AML-193 (cell line): ENCODE measurements at places on chromosomes 11 and 22.
A peak's percentile ranks its signal among the peaks of the same experiment; 100 is the strongest.

DNA sequence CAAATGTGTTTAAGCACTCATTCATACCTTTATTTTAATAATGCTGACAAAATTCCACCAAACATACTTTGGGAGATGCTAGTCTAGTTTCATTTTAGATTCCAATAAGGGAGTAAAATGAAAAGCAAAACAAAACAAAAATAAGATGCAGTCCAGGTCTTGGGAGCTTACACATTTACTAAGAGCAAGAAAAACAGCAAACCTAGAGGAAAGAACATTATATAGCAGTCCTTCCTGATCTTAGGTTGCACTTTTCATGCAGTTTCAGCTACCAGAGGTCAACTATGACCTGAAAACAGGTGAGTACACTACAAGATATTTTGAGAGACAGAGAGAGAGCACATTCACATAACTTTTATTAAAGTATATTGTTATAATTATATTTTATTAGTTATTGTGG lies 1100.9 kb downstream of the DLG2 start:
- no peak for DNase-seq

GRCh38 chr11:23263466-23263865 lies 403.2 kb upstream of the CCDC179 start:
- no peak for DNase-seq

DNA sequence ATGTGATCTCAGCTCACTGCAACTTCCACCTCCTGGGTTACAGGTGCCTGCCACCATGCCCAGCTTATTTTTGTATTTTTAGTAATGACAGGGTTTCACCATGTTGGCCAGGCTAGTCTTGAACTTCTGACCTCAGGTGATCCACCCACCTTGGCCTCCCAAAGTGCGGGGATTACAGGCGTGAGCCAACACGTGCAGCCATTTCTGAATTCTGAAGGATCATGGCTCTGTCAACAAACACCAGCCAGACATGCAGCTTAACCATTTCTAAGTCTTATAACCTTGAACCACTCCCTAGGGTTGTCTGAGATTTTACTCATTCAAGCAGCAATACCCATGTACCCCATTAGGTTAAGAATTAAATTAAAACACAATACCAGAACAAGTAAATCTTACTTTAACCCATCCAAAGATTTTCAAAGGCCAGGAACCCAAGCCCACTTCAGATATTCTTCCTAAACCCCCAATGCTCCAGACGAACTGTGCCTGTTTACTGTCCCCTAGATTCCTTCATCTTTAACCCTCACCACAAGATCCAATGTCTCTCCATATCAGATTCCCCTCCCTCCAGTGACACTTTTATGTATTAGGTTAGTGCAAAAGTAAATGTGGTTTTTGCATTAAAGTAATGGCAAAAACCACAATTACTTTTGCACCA lies 4.0 kb downstream of the RPS13 start:
- DNase-seq = no peak

DNA sequence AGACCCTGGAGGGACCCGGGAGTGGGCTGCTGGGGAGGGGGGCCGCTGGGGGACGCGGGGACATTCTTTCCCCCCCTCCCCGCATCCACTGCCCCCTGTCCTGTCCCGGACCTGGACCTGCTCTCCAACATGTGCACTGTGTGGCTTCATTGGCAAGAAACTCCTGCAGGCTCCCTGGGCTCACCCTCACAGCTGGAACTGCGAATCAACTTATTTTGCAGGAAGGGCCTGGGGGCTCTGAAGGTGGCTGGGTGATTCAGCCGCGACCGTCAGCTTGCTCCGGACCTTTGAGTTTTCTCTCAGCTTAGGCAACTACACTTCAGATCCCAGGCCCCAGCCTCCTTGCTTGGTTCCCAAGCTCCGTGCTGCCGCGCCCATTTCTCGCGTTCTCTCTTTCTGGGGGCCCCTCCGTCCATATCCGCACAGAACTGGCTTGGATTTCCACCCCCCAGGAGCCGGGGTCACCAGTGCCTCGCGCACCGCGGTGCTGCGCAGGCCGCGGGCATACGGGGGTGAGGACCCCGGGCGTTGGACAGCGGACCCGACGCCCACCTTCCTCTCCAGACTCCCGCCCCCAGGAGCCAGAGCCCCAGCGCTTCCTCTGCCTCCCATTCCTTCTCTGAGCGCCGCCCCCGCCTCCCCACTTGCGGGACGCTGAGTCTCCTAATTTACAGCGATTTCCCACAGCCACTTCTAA lies 471 bp upstream of the AHNAK start:
- DNase-seq = no peak

- DNase-seq = no peak
Measured at GRCh38 chr22:28711820-28712777, 29.5 kb downstream of the CHEK2 start.

- peak; percentile 35 for DNase-seq
Measured at GRCh38 chr11:119100246-119100970, 1.2 kb downstream of the DPAGT1 start.

DNA sequence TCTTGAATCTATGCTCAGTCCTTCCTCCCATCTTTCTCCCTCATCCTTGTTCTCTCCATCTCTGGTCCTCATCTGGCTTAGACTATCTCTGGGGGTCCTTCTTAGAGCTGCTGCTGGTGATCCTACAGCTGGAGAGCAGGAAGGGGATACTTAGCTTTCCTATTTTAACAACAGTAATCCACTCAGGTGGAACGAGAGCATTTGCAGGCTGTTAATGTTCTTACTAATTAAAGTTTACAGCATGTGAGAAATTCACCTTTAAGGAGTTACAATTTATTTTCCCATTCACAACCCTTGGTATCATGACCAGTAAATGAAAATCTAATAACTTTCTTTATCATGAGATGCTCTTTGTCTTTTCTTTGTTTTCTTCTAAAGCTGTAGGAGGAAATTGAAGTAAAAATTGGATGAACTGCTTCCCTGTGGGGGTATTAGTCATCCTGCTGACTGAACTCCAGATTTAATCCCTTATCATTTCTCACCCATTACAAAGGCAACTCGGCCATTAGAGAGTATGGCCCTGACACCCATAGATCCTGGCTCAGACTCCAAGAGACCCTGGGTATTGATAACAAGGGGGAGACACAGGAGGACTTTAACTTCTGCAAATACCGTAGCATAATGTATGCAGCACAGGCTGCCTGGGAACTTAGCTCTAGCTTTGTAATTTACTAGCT lies 37.6 kb upstream of the MTNR1B start:
- DNase-seq = no peak

DNA sequence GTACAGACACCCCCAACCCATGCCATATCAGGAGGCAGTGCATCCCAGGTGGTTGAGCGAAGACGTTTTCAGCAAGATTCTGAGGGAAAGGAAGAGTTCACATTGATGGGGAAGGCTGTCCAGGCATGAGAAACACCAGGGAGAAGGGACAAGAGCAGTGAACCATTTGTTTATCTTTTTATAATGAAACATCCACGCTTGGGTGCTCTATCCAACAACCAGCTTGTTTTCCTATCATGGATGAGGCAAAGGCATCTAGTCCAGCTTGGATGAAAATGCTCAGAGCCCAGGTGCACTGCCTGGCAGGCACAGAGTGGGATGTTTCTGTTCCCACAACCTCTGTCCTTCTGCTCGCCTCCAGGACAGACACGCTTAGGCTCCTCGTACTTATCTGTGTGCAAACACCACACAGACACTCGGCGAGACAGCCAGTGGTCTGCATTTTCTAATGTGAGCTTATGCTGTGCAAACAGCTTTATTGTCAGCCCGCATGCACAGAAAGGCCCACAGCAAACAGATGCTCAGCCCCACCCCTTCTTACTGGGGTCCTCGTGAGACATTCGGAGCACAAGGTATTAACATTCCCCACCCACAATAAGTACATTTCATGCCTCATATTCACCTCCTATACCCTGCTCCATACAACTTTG lies 45.4 kb upstream of the NTM start:
- DNase-seq = no peak

- no peak for DNase-seq
Measured at GRCh38 chr11:66267039-66267378, 1.4 kb upstream of the RAB1B start.

GRCh38 chr11:66745356-66746235 lies 16.6 kb upstream of the SPTBN2 start:
- DNase-seq = no peak

DNA sequence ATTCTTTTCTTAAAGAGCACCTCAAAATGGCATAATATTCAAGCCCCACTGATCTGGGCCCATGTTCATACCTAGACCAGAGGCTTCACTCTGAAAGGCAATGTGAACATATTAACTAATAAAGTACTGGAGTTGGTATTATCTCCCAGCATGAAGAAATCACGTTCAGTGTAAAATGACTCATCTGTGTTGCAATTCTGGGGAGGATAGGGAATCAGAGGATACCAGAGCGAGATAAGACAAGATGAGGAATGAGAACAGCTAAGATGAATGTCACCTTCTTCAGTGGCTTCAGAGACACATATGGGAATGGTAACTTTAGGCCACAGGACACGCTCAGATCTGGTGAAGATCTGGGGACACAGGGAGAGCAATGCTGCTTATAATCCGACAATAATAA lies 121.1 kb downstream of the NTM start:
- DNase-seq = no peak

DNA sequence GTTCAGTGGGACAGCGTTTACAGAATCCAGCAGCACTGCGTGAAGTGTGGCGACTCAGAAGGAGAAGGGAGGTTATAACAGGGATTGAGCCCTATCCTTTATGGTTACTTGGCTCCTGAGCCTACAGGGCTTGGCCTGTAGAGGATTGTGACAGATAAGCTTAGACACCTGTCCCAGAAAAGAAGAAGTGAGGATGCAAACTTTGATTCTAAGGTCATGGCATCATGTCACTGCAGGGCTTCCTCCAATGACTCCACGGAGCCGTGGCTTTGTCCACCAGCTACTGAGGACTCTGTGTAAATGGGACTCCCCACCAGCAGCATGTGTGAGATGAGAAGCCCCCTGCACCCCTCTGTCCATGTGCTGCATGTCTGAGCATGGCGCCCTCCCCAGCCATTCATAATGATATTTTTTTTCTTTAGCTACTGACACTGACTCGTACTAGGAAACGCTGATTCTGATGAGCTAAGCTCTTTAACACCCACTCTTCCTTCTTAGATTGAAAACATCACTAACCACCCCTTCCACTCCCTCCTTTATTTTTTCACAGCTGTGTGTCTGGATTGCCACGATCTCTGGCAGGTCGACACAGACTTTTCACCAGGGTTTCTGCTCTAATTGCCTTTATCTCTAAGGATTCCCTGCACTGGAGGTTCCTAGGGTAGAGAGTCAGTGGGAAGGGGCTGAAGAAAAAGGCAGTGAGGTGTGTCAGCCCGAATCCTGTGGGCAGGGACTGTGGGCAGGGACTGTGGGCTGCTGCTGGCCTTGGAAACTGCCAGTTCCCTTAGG lies 65.5 kb upstream of the TTC12 start:
- no peak for DNase-seq

DNA sequence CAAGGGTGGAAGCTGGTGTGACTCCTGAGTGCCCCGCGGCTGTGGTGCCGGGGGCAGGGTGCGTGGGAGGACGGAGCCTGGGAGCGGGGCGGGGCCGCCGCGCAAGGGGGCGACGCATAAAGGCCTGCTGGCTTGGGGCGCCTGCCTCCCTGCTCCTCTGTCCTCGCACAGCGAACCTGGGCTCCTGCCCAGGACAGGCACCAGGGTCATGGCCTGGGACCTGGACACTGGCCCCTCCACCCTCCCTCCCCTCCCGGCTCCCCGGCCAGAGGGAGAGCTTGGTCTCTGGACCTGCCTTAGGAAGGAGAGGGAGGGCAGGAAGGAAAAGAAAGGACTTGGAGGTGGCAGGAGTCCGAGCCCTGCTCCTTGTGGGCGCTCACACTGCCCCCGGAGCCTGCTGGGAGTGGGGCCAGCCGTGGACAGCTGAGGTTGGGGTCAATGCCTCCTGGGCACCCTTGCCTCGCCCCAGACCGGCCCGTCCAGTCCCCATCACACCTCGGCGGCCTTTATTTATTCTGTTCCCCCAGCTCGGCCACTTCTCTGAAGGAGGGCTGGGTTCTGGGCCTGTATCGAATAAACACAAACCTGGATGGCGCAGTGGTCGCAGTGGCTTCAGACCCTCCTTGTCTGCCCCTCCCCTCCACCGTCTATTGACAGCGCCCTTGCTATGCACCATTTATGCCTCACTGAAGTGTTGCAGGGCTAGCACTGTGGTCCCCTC lies 8.7 kb downstream of the SLC16A8 start:
- no peak for DNase-seq

GRCh38 chr11:72573855-72574445 lies 100.3 kb downstream of the PDE2A start:
- no peak for DNase-seq

GRCh38 chr11:9506489-9507276 lies 45.9 kb downstream of the ZNF143 start:
- peak; percentile 75 for DNase-seq

GRCh38 chr22:20957102-20957682 lies 9.9 kb upstream of the AIFM3 start:
- no peak for DNase-seq

GRCh38 chr22:23823331-23823791 lies 15.4 kb downstream of the DERL3 start:
- no peak for DNase-seq

- DNase-seq = no peak
Measured at GRCh38 chr22:27378311-27378800, 423.2 kb downstream of the MN1 start.

DNA sequence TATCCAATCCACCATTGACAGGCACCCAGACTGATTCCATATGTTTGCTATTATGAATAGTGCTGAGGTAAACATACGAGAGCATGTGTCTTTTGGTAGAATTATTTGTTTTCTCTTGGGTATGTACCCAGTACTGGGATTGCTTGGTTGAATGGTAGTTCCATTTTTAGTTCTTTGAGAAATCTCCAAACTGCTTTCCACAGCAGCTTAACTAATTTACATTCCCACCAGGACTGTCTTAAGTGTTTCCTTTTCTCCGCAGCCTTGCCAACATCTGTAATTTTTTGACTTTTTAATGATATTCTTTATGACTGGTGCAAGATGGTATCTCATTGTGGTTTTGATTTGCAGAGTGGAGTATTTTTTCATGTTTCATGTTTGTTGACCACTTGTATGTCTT lies 8.3 kb downstream of the FDX1 start:
- no peak for DNase-seq

DNA sequence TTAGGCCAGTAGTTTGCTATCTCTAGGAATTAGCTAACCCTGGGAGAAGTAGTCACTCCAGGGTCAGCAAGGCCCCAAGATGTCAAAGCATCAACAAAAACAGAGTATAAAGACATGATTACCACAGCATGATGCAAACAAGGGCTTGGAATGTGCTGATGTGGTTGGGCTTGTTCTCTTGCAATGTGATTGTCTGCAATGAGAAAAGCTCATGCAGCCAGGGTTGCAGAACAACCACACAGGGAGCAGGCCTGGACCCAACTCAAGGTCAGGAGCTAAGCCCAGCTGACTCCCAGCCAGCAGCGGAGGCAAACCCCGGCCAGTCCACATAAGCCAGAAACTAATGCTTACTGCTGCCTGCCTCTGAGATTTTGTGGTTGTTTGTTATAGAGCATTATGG lies 132.4 kb upstream of the ZC3H12C start:
- no peak for DNase-seq

- DNase-seq = no peak
Measured at GRCh38 chr11:9755561-9756185, 91.8 kb downstream of the SWAP70 start.
